ENCODE measurements at places on chromosomes 16 and 17.

DNA sequence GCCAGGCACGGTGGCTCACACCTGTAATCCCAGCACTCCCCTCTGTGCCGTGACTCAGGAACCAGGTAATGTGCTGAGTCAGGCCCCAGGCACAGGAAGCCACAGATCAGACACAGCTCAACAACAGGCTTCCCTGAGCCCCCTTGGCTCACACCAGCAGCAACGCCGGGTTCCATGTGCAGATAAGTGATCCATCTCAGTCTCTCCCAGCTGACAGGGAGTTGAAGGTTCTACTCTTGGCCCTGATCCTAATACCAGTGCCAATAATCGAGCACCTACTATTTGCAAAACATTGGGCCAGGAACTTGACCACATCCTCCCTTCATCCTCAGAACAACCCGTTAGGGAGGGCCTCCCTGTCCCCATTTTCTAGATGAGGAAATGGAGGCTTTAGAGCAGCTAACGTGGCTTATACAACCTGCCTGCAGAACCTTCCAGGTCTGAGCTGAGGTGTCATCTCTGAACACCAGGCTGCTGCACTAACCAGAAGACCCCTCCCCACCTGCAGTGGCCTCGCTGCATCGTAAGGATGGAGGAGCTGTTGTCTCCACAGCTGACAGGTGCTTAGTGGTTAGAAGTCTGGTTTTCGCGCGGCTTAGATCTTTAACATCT, 64.8 kb upstream of the AMZ2 start:
- DNase-seq, result no peak

GRCh38 chr16:20899477-20900298, 470 bp downstream of the DCUN1D3 start:
- no peak for DNase-seq

- no peak for DNase-seq
These were observed 26.7 kb downstream of the PIMREG start for GRCh38 chr17:6470751-6471521.

DNA sequence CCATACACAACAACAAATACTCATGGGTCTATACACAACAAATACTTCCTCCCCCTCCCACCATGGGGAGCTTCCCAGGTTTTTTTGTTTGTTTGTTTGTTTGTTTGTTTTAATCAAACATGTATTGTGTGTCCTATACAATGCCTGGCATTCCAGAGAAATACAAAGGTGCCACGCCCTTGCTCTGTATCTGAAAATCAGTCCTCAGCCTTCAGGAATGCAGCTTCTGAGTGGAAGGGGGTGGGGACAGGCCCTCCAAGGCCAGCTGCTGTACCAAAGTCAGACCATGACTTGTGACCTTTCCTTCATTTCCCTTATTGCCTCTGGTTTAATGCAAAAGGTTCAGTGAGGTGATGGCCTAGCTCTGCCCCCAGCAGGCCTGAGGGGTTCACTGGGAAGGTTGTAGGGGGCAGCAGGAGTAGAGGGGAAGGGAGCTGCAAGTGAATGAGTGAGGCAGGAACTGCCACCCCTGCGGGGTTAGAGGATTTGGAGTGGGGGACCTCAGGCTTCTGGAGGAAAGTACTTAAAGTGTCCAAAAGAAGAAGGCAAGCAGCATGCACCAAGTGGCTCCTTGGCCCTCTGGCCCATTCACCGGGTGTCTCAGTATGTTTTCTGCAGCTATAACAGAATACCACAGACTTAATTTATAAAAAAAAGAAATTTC, 105.2 kb downstream of the CLEC16A start:
- DNase-seq, result no peak

DNA sequence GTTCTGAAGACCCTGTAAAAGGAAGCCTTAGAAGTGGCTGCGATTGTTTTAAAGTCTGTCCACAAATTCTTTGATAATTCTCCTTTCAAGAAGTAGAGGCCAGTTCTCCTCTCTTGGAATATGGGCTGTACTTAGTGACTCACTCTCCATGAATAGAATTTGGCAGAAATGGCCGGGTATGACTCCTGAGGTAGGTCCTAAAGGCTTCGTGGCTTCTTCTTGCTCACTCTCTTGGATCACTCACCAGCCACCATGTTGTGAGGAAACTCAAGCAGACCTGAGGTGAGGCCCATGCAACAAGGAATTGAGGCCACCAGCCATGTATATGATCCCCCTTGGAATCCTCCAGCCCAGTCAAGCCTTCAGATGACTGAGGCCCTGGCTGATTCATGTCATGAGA, 75.8 kb downstream of the WWOX start:
- no peak for DNase-seq

DNA sequence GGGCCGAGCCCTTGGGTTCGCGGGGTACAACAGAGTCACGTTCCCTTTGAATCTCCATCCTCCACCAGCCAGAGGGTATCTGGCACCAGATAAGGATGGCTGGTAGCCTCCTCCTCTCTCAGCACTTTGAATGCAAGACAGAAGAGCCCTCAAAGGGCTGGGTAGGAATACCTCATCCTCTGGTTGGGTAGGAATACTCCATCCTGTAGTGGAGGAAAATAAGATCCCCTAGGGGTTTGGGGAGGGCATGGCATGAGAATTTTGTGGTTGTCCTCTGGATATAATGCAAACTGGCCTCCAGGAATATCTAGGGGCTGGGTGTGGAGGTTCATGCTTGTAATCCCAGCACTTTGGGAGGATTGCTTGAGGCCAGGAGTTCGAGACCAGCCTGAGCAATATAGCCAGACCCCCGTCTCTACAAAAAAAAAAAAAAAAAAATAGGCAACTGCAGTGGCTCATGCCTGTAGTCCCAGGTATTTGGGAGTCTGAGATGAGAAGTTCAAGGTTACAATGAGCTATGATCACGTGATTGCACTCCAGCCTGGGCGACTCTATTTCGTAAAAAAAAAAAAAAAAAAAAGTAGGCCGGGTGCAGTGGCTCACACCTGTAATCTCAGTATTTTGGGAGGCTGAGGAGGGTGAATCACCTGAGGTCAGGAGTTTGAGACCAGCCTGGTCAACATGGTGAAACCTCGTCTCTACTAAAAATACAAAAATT, 2.7 kb downstream of the IGFBP4 start:
- no peak for DNase-seq

DNA sequence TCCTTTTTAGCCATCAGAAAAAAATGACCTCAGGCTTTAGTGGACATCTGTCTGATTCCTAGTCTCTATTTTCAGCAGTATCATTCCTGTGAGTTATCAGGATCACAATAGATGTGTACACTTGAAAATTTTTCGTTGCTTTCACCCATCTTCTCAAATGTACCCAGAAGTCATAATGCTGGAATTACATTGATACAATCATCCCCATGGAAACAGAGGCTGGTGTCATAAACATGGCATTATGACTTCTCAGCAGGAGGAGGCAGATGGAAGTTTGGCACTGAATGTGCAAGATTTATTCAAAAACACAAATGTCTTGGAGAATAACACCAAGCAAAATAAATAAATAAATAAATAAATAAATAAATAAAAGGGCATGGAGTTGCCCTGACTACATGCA, 292.5 kb downstream of the PHKB start:
- DNase-seq, result no peak

DNA sequence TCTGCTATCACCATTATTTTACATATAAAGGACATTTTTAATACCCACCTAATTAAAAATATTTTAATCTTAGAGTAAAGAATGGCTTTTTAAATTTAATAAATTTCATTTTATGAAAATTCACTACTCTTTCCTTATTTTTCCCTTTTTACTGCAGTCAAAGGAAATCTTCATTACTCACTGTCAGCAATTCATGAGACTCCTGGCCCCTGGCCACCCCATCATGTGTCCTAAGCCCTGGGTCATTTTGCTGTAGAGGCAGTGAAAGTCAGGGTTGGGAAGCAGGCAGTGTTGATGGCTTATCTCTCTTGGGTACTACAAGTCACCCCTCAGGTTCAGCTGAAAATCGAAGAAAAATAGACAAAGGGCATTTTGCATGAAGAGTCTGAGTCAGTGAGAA, 468.6 kb upstream of the CCL2 start:
- no peak for DNase-seq

Measured in HFFc6 (cell line).